ENCODE measurements at places on chromosomes 6 and 20.

- ATAC-seq = no peak
Observed at GRCh38 chr6:135853227-135853626, 1.7 kb downstream of the PDE7B start.

DNA sequence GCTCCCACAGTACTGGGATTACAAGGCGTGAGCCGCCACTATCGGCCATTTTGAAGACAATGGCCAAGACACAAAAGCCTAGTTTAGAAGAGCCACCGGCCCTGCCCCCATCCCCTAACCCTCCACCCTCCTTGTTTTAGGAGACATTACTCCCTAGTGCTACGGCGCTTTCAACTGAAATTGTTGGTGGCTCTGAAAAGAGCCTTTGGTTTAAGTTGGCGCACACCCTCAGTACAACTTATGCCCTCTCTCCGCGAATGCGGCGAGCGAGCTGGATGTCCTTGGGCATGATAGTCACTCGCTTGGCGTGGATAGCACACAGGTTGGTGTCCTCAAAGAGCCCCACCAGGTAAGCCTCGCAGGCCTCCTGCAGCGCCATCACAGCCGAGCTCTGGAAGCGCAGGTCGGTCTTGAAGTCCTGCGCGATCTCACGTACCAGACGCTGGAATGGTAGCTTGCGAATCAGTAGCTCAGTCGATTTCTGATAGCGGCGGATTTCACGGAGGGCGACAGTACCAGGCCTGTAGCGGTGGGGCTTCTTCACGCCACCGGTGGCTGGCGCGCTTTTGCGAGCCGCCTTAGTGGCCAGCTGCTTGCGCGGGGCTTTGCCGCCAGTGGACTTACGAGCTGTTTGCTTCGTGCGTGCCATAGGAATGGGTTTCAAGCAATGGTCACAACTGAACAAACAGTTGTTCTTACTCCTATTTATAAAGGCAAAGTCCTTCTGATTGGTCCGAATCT lies 114.9 kb upstream of the BTN3A2 start:
- ATAC-seq = peak; percentile 50

GRCh38 chr20:671252-672030 lies 4.2 kb downstream of the SCRT2 start:
- no peak for ATAC-seq

DNA sequence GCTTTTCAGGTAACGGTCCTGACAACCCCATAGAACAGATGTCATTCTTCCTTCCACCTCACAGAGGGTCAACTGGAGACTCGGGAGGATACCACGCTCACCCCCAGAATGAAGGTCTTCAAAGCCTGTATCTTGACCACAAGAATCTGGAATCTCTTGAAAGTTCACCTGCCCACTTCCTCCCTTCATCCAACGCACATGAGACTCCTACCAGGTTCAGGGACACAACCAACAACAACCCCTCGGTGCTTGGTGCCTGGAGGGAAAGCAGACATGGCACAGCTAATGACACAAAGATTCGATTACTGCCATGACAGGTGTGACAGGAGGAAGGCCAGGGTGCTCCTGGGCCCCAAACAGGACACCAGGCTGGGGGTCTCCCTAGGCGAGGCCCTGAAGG lies 8.2 kb downstream of the PMEPA1 start:
- ATAC-seq = no peak

DNA sequence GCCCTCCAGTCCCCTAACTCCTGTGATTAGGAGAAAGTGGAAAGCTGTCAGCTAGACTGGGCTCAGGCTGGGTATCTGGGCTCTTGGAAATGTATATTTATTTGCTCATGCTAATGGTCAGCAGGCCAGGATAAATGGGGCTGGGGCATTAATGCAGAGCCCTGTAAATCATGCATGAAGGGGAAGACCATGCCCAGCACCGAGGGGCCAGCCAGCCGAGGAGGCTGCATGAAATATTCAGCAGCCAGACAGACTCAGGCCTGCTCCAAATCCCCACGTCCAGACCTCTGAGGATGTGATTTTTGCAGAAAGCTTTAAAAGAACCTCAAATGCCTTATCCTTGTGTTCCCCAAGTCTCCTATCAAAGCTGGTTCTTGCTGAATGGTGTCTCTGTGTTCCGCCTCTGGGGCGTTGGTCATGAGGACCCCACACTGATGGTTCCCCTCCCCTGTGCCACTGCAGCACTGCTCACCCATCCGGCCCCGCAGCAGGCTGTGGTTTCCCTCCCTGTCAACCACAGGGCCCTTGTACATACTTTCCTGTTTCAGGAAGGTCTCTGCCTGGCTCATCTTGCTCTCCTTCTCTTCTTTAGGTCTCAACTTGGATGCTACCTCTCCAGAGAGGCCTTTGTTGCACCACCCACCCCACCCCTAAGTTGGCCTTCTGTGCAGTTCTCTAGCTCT lies 358.4 kb downstream of the CDH26 start:
- ATAC-seq = no peak

GRCh38 chr6:119077643-119078375 lies 655 bp downstream of the FAM184A start:
- peak; percentile 26 for ATAC-seq

DNA sequence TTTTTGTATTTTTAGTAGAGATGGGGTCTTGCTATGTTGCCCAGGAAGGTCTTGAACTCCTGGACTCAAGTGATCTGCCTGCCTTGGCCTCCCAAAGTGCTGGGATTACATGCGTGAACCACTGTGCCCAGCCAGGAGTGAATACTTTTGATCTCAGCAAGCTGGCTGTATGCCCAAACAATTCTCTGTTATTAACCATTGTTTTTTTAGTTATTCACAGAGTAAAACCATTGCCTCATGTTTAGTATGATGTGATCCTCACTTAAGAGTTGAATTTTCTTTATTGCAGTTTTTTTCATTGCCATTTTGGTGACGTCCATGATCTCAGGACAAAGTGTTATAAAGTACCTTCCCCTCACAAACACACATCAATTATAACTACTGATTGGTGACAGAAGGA lies 14.8 kb downstream of the C6orf141 start:
- ATAC-seq = no peak

DNA sequence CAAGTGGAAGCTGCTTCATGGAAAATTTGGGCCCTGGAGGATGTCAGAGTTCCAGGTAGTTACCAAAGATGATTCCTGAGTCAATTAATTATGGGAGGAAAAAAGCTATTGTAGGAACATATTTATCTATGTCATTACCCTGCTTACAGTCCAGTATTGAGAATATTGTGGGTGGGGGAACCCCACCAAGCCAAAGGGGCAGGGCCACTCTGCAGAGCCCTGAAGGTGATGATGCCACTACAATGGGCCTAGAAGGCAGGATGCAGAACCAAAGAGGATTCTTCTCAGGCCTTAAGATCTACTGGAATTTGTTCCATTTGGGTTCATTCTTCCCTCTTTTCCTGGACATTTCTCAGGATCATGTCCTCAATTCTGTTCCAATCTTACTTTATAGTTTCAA lies 375.2 kb upstream of the MARCKS start:
- ATAC-seq = no peak

- no peak for ATAC-seq
Observed at GRCh38 chr6:129946439-129947140, 71.8 kb upstream of the L3MBTL3 start.

GRCh38 chr20:33281550-33282146 lies 1.4 kb upstream of the BPIFB1 start:
- ATAC-seq = no peak

- ATAC-seq = no peak
Observed at GRCh38 chr6:9412951-9413559, 977.7 kb upstream of the SLC35B3 start.

GRCh38 chr6:146200176-146200575 lies 171.3 kb downstream of the GRM1 start:
- ATAC-seq = no peak

DNA sequence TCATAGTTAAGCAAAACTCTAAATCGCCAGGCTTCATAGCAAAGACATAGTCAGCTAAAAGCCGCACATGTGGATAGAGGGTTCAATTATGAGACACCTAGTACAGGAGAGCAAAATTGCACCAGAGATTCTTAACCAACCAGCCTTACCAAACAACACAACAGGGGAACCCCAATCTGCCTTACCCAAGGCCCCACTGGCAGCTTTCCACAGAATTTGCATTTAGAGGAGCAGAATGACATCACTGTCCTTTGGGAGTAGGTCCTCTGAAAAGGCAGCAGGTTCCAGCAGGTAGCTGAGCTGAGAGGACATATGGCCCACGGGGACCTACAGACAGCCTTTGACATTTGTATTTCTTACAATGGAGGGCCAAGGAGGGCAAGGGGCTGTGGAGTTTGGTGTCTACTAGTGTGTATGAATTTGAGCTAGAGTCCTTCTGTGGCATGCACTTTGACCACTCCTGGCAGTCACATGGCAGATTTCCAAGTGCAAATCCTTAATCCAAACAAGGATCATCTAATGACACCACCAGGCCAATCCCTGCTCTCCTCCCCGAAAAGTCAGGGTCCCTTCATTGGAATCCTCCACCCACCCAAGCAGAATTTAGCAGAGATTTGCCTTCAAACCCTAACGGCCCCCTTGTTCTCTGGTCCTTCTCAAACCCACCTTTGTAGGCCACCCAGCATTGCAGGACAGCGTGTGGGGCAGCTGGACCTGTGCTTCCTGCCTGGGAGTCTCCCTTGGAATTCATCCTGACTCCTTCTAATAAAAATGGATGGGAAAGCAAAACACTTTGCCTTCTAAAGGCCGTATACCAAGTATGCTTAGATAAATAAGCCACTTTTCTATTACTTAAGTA lies 171.2 kb upstream of the SUPT3H start:
- no peak for ATAC-seq

GRCh38 chr6:81999826-82000225 lies 247.3 kb upstream of the TENT5A start:
- no peak for ATAC-seq

GRCh38 chr6:30006170-30007131 lies 54.6 kb upstream of the POLR1H start:
- ATAC-seq = peak; percentile 68

DNA sequence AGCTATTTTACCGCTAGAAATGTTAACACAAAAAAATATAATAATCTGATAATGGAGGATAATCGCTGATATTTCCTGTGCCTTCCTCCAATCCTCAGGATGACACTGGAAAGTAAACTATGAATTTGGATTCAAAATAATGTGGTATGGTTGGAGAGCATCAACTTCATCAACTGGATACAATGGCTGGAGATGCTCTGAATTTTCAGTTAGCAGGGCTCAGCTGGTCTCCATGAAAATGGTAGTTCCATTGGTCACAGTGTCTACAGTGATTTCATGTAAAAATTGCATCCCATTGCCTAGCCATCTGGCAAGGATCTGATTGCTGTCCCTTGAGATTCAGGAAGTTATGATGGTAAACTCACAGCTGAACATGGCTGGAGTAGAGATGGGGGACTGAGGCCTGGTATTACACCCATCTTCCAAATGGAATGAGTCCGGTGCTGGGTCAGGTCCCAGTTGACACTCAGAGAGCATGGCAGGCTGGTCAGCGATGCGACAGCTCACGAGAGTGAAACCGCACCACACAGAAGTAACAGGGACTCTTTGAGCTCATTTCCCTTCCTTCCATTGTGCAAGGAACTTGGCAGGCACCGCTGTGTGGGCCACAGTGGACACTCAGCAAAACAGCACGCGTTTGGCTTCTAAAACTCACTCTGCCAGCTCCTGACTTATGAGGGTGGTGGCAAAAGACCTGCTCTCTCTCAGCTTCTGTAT lies 142.4 kb upstream of the TNFAIP3 start:
- ATAC-seq = peak; percentile 47

Measured in gastroesophageal sphincter (tissue), 4 donors.